ENCODE measurements at places on chromosomes 6 and 20. TPM values are rescaled to one million over a fixed set of nuclear protein-coding genes. Genes with fewer than 3 reads are reported as not detected.

DNA sequence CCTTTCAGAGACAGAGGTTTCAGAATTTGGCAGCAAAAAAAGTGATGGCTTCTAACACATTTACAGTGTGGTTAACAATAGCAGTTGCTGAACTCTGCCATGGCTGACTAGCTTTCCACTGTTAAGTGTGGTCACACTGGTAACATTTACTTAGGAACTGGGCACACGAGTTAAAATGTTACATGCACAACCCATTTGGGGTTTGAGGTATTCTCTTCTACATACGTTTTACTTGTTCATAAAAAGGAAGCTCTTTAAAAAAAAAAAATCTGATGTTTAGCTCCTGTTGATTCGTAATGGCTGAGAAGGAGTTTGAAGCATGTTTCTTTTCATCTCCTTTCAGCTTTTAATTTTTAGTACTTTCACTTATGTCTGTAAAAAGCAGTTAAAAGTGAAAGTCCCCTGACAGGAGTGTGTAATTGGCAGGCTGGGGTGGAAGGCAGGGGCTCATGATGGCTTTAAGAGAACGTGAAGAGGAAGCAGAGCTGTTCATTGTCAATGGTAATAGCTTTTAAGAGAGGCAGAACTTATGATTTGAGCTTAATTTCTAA, 245.9 kb downstream of the FARS2 start:
- DNase-seq = peak; percentile 4

DNA sequence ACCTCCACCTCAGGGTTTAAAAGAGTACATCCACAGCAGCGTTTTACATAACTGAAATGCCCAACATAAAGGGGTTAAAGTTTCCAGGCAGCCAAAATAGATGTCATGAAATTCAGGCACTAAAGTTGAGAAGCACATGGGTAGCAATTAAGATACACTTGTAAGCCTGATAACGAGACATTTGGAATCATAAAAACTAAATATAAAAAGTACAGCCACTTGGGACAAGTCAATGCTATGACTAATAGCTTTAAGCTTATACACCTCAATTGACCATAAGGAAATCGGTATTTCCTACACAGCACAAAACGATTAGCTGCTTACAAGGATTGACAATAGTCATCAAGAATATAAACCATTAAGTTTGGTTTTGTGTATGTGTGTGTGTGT, 11.8 kb downstream of the LOC128125822 start:
- DNase-seq = no peak

DNA sequence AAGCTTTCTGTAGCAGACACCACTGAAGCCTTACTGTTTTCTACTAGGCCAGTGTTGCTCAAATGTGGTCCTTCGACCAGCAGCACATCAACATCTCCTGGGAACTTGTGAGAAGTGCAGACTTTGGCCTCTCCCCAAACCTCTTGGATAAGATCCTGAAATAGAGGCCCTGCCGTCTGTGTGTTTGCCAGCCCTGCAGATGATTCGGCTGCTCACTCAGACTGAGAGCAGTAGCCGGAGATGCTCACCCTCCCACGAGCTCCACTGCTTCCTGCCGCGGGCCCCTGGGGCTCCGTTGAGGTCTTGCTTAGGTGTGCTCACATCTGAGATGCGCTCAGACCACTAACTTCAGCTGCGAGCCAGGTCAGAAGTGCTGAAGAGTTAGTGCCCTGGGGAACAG, 129.5 kb upstream of the SSTR4 start:
- no peak for DNase-seq

- DNase-seq = no peak
Measured at GRCh38 chr20:48019940-48020339, 234.7 kb upstream of the SULF2 start.

GRCh38 chr6:38307740-38308139, 332.0 kb downstream of the BTBD9 start:
- DNase-seq = no peak

DNA sequence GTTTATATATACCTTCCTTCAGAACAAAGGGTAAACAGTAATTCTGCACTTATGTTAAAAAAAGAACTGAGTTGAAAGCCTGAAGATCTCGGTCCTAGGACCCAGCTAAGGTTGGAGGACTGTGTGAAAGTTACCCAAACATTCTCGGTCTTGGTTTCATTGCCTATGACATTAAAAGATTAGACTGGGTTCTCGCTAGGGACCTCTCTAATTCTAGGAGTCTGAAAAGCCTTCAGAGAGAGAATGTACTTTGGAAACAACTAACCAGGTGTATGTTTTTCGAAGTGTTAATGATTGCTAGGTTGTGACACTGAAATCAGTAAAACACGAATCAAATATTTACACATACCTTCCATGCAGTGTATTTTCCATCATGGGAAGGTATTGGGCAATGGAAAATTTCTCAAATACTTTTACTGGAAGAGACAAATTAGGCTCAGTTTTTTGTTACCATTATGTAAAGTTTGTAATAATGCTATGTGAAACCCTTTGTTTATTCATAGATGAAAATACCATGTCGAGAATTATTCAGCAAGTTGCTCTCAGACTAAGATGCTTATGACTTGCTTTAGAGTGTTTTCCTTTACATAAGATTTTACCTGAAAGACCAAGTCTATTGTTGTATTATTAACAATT, 113.7 kb upstream of the LOC128125822 start:
- no peak for DNase-seq

GRCh38 chr6:168352096-168352495, 32.5 kb upstream of the DACT2 start:
- no peak for DNase-seq

GRCh38 chr6:29071831-29072723, 15.0 kb downstream of the OR2B3 start:
- peak; percentile 1 for DNase-seq

DNA sequence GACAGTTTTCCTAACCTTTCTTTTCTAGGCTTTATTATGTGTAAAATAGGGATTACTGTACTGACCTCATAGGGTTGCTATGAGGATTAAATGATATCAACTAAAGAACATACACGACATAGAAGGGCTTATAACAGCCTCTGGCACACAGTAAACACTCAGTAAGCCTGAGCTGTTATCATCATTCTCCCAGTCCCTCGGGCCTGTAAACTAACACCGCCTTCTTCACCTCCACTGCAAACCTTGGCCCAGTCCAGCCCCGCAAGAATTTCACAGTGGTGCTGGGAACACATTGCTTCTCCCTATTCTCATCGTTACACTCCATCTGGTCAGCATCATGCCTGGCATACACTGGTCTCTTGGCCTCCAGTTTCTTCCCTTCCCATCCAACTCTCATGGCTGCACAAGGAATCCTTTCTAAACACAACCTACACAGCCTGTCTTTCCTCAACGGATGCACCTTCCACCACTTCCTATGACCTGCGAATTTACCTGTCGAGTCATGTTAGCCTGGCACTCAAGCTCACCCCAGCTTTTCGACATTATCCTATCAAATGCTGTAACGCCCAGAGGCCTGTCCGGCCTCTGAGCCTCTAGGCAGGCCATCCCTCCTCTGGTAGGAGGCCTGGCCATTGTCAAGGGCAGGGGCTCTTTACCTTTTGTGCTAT, 92.1 kb downstream of the FYN start:
- DNase-seq = no peak

DNA sequence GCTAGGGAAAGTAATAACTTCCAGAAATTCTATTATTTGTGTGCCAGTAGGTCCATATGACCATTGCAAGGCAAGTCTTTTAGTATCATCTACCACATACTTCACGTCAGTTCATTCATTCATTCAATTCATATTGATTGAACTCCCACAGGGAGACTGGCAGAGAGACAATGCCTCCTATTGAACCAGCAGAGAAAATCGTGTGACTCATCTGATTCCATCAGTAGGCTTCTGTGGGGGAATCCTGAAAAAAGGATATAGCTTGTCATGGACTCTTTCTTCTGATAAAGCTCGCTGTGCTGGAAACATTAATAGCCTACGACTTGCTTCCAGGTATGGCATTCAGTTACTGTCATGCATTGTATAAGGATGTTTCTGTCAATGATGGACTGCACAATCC, 45.3 kb upstream of the CNR1 start:
- DNase-seq = no peak

- no peak for DNase-seq
Measured at GRCh38 chr20:34945315-34946077, 10.1 kb downstream of the GSS start.

The FAM83D gene
- total RNA-seq = 11.8 TPM

The ZNF391 gene
- 4.8 TPM for total RNA-seq

The SIRPD gene
- 0.28 TPM for total RNA-seq

The CYP39A1 gene
- not detected for total RNA-seq

The ZNF311 gene
- total RNA-seq = 1.0 TPM

The POM121L2 gene
- total RNA-seq = not detected
